ENCODE measurements at places on chromosomes 2 and 18.

GRCh38 chr2:227818675-227819397, 5.2 kb downstream of the CCL20 start:
- DNase-seq, result no peak

- no peak for DNase-seq
Observed at GRCh38 chr2:84838434-84839145, 42.3 kb downstream of the TRABD2A start.

DNA sequence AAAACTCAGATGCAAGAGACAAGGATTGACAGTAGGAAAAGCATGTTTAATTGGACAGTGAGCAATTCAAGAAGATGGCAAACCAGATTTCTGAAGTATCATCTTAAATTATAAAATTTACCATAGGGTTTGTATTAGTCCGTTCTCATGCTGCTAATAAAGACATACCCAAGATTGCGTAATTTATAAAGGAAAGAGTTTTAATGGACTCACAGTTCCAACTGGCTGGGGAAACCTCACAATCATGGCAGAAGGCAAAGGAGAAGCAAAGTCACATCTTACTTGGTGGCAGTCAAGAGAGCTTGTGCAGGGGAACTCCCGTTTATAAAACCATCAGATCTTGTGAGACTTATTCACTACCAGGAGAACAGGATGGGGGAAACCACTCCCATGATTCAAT, 24.0 kb upstream of the NOL4 start:
- no peak for DNase-seq

DNA sequence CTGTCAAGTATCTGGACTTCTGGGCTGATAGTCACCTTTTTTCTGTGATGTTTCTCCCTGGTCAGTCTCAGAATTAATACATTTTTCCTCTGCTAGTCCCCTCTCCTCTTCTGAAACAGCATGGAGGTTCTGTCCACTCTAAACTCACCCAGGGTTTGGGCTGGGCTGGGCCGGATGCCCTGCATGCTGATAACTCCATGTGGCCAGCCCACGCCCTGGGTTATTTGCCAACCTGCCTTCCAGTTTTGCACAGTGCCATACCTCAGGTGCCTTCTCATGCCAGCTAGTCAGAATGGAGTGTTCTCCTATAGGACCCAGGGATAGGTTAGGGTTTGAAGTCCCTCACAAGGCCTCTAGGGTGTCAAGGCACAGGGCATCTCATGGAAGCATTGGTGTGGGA, 32.2 kb downstream of the MEX3C start:
- no peak for DNase-seq

- no peak for DNase-seq
Observed at GRCh38 chr2:156539086-156539860, 103.1 kb downstream of the GPD2 start.

DNA sequence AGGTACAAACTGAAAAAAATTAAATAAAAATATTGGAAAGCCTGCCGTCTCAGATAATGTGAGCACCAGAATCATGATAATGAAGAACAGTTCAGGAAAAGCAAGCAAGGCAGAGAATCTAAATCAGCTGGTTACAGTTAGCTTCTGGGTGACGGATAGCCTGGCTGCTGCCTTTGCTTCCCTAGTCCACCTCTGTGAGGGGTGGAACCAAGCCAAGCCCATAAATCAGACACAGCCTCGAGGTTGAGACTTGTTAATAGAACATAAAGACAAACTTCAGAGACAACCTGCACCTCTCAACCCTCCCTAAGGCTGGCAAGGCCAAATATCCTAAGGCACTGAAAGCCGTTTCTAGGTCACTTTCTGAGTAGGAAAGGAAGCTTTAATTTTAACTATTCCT, 334.7 kb upstream of the SLC39A10 start:
- no peak for DNase-seq

DNA sequence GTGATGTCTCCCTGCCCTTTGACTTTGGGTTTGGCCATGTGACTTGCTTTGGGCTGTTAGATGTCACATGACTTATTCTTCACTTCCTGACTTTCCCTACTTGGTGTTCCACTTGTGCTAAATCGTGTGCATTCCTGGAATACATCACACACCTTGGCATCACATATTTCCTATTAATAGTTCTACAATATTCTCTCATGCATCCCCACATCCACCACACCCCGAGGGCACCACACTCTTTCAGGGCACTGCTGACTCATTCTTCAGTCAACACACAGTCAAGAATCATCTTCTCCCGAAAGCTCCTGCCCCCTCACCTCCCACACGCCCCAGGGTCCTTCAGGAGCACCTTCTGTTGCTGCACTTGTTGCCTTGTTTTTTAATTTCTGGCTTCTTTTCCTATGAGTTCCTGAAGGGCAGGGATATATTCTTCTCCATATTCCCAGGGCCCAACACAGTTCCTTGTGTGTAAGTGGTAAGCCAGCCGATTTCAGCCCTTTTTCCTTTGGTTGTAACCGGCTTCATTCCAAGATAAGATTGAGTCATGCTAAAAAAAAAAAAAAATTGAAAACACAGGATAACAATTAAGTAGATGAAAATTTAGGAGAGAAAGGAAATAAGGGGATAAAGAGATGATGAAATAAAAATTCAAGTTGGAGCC, 341.4 kb downstream of the SLC4A3 start:
- DNase-seq, result no peak

- DNase-seq, result no peak
Observed at GRCh38 chr18:41266616-41267015, 688.4 kb upstream of the PIK3C3 start.

DNA sequence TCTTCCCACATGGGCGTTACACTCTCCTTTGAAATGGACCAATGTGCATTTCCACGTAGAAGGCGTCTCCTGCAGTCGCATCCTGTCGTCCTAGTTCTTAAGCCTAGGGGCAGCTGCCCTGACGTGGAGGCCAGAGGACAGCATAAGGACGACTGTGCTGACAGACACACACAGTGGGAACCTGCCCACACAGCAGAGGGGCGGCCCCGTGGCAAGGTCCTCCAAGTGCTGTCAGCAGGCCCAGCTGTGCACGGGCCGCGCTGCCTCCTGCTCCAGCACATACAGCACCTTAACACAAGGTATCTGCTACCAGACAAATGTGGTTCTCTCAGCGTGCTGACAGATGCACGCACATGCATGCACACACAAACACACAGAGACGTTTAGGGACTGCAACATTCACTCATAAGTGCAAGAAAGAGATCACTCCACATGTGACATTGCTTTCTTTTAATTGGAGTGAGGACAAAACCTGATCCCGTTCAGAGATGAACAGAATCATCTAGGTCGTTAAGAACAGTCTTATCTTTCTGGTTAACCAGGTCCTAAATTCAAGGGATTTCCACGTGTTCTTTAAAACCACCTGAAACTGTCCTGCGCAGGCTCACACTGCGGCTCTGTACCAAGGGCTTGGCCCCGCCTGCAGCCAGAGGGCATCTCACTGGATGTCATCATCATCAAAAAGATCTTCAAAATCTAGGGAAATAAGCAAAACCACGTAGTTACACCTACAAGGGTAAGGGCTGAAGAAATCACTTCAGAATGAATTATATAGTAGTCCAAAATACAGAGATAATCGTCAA, 5.5 kb downstream of the COPS9 start:
- no peak for DNase-seq

DNA sequence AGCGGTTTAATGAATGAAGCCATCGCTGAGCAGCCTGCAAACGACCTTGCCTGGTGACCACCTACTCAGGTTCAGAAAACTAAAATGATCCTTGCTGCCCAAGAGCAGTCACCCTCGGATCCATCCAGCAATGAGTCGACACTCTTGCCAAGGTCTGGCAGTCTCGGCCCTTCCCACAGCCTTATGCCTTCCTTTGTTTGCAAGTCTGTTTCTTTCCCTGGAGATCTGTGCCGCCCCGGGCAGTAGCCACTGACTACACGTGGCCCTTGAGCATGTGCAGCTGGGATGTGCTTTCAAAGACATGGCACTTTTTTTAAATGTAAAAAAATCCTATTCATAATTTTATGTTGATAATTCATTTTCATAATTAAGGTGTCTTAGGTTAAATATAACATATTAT, 37.2 kb upstream of the SLC35G4 start:
- no peak for DNase-seq

Measured in GM04503 (cell line).